AG04450 (cell line): ENCODE measurements at places on chromosomes 3 and 15.

DNA sequence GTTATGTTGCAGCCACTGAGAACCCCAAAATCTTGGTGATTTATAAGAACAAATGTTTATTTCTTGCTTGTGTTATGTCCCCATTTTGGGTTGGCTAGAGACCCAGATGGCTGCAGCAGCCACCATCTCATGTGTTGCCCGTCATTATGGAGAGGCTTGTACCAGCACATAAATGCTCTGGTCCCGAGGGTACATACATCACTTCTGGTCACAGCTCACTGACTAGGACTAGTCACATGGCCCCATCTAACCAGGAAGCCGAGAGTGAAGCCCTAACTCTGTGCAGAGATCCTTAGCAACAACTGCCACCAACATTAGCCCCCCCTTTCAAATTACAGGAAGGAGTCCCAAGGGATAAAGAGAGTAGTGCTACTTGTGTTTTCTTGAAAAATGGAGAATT lies 25.5 kb upstream of the HACD2 start:
- DNase-seq = no peak

DNA sequence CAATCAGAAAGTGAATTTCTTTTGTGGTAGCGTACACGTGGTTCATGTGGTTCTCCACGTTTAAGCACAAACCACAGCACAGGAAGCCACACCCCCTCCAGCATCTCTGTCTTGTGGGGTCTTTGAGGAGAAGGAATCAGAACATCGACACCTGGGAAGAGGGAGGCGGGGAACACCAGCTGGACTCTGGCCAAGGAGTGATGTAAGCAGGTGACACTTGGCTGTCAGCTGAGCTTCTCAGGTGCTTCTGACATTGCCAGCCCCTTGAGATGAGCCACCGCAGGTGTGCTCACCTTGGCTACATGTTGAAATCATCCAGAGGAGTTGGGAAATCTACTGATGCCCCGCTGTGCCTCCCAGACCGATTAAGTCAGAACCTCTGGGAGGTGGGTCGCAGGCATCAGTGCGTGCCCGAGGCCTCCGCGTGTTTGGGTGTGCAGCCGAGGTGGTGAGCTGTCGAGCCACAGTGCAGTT lies 85.0 kb downstream of the FAM81A start:
- no peak for DNase-seq

- DNase-seq = no peak
Measured at GRCh38 chr3:151297429-151297828, 19.1 kb upstream of the P2RY14 start.

DNA sequence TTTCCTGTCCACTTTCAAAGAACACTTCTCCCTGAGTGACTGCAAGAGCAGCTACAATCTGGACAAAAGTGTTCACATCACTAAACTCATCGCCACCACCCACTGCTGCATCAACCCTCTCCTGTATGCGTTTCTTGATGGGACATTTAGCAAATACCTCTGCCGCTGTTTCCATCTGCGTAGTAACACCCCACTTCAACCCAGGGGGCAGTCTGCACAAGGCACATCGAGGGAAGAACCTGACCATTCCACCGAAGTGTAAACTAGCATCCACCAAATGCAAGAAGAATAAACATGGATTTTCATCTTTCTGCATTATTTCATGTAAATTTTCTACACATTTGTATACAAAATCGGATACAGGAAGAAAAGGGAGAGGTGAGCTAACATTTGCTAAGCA lies 1.8 kb downstream of the CCRL2 start:
- DNase-seq = no peak

- DNase-seq = no peak
Measured at GRCh38 chr15:67164401-67164791, 90.1 kb downstream of the AAGAB start.

GRCh38 chr3:146813496-146813895 lies 208.3 kb upstream of the PLSCR5 start:
- DNase-seq = no peak

GRCh38 chr3:171874251-171874681 lies 31.1 kb downstream of the TMEM212 start:
- peak; percentile 94 for DNase-seq

DNA sequence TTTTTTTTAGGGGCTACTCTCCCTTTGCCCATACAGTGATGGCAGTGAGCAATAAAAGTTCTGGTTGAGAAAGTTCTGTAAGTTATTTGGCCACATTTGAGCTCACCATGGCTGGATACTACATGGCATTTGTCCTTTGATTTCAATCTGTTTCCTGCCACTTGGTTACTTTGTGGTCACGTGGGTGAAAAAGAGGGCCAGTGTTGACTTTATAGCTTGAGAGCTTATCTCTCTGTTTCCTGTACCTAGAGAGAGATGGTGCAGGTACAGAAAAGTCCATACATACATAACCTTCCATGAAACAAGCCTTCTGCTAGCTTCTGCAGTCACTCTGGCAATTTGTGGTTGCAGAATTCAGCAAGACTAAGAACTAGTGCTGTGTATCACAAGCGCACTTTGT lies 23.4 kb upstream of the MECOM start:
- no peak for DNase-seq

DNA sequence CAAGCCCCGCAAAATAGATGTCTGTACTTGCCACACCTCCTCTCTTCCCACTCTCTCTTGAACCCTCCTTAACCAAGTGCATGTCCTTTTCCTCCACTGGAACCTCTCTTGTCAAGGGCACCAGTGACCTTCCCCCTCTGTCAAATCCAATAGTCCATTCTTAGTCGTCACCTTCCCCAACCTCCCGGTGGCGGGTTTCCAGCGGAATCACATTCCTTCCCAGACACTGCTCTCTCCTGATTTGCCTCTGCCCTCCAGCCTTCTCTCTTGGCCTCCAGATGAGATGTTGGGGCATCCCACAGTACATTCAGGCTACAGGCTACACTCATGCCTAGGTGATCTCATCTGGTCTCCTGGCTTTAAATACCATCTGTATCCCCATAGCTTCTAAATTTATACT lies 31.1 kb downstream of the SCN5A start:
- DNase-seq = no peak

DNA sequence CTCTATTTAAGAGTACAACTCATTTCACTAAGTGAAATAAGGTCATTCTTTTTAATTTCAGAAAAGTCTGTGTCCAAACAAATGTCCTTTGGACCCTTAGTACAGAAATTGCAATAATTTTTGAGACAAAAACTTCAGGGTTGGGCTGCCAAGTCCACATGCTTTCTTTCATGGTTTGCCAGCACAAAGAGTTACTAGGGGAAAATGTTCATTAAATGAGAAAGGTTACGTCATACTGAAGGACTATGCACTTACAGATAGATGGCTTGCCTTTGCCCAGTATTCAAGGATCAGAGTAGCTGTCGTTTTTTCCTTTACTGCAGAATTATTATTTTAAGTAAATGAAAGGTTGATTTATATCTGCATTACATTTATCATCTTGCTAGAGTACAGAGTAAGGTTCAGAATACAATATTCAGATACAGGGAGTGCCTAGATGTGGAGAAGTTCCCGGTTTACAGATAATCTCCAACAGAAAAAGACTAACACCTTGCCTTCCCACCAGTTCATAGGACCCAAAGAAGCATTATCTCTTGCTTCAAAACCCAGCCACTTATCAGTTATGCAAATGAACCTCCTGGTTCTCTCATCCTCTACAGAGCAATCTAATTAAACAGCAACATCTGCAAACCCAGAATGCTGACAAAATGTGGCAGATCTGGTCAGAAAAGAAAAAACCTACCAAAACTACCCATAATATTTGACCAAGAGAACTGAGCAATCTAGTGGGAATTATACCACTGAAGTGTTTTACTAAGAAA lies 179.3 kb downstream of the FRMD5 start:
- DNase-seq = no peak

- DNase-seq = no peak
Measured at GRCh38 chr3:14796403-14797077, 22.2 kb upstream of the FGD5 start.

DNA sequence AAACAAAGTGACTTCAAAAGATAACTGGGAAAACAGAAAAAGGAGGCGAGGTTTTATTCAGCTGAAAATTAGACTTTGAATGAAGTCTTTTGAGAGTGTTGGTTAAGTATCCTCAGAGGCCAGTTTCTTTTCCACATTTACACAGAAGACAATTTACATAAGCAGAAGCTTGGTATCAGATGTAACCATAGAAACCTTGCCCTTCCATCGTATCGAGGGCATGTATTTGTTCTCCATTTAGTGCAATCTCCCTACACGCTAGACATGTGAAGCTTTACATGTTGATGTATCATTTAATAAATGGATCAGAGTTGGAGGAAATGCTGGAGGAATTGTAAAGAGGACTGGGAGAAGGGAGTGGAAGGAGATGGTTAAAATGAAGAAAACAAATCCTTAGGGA lies 161.0 kb upstream of the CRBN start:
- DNase-seq = no peak

- DNase-seq = peak; percentile 76
Measured at GRCh38 chr15:41930221-41930866, 36.5 kb upstream of the SPTBN5 start.

DNA sequence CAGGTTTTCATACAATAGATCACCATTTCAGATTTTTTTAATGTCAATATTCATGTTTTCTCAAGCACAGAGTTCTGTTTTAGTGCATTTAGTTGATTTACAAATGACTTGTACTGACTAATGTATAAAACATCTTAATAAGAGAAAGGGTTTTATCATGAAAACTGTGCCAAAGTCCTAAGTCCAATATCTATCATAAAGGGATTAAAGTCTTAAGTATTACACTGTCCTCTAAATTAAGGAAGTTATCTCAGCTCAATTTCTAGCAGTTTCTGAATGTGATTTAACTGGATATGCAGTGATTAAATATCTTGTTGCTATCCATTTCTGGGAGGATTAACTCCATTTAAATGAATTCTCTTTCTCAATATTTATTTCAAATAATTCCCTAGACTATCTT lies 381.1 kb upstream of the CNTN4 start:
- DNase-seq = no peak

DNA sequence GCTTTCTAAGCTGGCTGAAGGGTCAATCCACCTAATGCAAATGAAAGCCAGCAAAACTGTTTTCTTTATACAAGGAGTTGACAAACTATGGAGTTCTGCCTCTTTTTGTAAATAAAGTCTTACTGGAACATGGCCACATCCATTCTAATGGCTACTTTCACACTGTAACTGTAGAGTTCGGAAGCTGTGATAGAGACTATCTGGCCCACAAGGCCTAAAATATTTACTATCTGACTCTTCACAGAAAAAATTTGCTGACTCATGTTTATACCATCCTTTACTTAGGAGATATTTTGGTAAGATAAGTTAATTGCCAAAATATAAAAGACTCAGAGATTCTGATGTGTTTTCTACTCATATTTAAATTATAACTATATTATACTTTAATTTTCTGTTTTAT lies 93.7 kb upstream of the GK5 start:
- DNase-seq = no peak
